ENCODE measurements at places on chromosomes 2 and 18.

GRCh38 chr2:18245375-18245774, 315.1 kb downstream of the RDH14 start:
- DNase-seq = no peak

DNA sequence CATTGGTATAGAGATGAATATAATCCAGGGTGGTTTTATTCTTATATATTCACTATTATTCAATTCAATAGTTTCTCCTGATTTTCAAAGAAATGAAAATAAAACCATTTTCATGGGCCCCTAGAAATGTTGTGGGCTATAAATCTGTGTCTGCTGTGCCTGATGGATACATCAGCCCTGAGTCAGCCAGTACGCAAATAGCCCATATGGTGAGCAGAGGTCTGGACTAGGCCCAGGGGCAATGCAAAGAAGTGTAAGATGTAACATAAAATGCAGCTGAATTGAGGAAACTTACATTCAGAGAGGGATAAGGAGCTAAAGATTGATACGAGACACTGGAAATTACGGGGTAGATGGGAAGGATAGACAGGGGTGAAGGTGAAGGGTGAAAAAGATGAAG, 122.5 kb downstream of the MAIP1 start:
- DNase-seq = no peak

GRCh38 chr2:119520696-119521432, 3.4 kb downstream of the SCTR start:
- DNase-seq = no peak

GRCh38 chr2:173264603-173265366, 89.9 kb upstream of the CDCA7 start:
- peak; percentile 51 for DNase-seq

DNA sequence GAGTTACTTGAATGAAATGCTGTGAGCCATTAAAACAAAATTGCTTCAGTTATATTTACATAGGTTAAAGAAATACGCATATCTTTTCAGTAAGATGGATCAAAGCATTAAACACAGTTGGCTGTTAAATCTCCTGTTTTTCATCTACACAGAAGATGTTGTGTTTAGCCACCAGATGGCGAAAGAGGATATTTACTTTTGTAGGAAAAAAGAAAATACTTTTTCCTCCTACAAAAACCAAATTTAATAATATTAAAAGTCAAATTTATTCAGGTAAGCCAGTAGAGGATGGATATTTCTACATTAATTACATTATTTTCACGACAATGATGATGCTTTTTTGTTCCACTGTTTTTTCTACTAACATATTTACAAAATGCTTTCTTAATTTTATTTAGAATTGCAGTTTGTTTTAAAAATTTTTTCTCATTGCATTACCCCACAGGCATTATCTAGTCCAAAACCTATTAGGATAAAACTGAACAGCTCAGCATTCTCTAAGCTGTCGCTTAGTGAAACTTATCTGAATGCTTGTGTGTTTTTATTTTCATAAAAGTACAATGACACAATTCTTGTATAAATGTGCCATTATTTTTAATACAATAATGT, 173.7 kb downstream of the ASXL3 start:
- DNase-seq = no peak

DNA sequence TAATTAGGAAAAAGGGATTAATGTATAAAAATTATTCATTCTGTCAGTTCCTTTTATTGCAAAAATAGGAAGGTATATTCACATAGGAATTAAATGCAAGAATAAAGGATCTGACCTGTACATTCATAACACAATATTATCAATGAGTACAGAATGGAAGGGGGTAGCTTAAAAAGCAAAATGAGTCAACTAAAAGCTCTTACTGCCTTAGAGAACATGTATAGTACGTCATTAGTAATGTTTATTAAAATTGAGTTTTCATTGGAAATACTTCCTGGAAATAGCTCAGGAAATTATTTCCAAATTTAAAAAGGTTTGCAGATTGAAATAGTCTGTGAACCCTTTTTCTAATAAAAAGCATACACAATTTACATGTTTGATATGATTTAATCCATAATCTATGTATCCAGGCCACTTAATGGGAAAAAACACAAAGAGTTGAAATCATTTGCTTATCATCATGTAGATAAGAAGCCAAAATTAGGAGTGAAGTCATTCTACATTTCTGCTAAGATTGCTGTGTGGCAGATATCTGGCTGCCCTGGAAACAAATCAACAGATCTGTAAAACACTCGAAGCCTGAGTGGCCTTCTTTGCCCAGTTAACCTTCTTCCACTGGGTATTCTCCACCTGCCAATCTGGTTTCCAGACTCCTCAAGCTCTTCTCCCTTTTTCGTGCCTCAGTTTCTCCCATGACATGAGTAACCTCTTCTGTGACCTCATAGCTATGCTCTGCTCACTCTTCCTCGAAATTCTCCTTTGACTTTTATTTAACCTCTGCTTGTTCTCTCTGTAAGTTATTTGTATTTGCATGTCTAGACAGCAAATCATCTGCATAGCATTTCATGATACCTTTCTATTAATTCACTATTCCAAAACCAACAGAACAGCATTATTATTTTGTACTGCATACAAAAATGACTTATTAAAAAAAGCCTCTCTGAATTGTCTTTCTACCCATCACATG, 181.2 kb upstream of the REV1 start:
- no peak for DNase-seq

DNA sequence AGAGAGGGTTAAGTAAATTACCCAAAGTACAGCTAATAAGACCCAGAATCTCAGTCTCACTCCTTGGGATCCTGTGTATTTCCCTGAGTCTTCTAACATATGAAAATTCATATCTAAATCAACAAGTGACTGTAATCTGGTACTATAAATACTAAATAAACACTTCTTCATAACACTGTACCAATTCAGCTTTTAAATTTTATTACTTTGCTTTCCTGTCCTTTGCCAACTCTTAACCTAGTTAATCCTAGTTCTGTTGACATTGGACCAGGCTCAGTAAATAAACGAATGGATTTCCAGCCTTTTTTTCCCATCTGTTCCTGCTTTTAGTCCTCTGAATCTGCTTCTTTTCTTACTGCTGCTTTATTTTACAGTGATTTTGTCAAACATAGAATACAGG, 13.8 kb downstream of the MRPL35 start:
- no peak for DNase-seq

GRCh38 chr2:104889960-104890684, 36.2 kb downstream of the POU3F3 start:
- no peak for DNase-seq

DNA sequence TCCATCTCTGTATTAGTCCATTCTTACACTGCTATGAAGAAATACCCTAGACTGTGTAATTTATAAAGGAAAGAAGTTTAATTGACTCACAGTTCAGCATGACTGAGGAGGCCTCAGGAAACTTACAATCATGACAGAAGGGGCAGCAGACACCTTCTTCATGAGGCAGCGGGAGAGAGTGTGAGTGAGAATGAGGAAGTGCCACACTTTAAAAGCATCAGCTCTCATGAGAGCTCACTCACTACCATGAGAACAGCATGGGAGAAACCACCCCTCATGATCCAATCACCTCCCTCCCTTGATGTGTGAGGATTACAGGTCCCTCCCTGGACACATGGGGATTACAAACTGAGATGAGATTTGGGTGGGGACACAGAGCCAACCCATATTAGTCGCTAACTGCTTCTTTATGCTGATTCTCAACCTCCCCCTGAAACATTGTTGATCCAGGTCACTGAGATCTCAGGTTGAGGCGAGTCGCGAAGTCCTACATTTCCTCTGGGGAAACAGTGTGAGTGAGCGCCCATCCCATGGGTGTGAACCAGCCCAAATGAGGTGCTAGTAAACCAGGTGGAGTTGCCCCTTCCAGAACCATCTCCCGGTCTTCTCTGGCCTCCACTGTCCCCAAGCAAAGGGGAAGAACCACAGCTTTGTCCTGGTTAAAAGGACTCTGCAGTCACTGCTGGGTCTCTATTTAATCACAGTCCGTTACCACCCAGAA, 123.8 kb downstream of the CAPN13 start:
- no peak for DNase-seq

DNA sequence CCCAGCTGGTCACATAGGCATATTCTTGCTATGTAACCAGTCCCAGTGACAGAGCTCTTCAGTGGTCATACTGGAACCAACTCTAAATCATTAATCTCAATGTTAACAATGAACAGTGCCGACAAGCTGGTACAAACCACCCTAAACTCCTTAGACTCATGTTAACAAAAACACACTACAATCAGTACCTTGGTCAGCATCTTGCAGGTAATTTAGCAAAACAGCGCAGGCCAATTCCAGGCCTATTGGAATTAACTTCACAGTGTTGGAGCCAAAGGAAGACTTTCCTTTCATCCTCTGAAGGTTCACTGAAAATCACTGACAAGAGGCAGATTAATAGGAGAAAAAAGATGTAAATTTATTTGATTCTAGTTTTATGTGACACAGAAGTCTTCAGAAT, 396.4 kb downstream of the PIK3C3 start:
- DNase-seq = no peak
